Psoas muscle (tissue), 8 donors: ENCODE measurements at places on chromosomes 6 and 20. TPM values are rescaled to one million over a fixed set of nuclear protein-coding genes. Genes with fewer than 3 reads are reported as not detected.

GRCh38 chr6:118775381-118775780 is 118.6 kb upstream of the ASF1A start:
- H3K27ac ChIP-seq, result no peak overlapping the region
- no peaks in the 10 kb centered on the region for H3K36me3 ChIP-seq
- no peak for DNase-seq
- no peaks in the 10 kb centered on the region for H3K27me3 ChIP-seq
- H3K4me1 ChIP-seq, result peaks cover 13% of the 10 kb centered on the region

GRCh38 chr6:17928514-17929430 is 58.7 kb downstream of the KIF13A start:
- peak overlapping the region; percentile 76 for H3K27ac ChIP-seq
- no peaks in the 10 kb centered on the region for H3K36me3 ChIP-seq
- peaks cover 86% of the 10 kb centered on the region for H3K4me1 ChIP-seq
- DNase-seq, result no peak

GRCh38 chr20:45317826-45318225 is 9.7 kb upstream of the MATN4 start:
- H3K27me3 ChIP-seq, result no peaks in the 10 kb centered on the region
- no peak for DNase-seq
- H3K4me1 ChIP-seq, result no peaks in the 10 kb centered on the region
- no peak overlapping the region for H3K4me3 ChIP-seq
- no peak overlapping the region for H3K27ac ChIP-seq

GRCh38 chr6:30019819-30020218 is 41.2 kb upstream of the POLR1H start:
- no peak overlapping the region for H3K4me3 ChIP-seq
- H3K4me1 ChIP-seq, result no peaks in the 10 kb centered on the region
- no peaks in the 10 kb centered on the region for H3K36me3 ChIP-seq
- no peak overlapping the region for H3K27ac ChIP-seq
- H3K27me3 ChIP-seq, result no peaks in the 10 kb centered on the region

DNA sequence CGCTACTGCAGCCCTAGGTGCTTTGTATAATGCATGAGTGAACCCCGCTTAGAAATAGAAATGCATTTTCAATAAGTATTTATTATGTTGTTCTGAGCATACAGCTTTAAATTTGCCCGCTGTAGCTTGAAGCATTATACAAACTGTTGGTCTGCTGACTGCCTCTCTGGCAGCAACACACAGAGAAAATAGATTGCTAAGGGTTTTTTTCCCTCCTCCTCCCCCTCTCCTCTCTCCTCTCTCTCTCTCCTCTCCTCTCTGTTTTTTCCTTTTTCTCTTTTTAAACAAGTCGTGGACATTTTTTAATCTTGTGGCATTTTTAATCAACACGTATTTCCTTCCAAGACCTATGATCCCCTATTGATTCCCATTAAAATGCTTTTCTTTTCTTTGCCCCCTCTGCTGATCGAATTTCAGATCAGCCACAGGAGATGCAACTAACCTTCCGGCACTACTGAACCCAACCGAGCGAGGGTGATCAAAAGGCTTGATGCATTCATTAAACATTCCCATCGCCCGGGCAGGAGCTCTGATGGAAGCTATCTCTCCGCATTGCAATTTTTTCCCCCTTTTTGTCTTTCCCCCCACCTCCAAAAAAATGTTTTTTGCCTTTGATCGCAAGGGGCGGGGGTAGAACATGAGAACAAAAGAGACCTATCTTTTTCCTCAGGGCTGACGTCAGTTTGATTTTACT is 90.7 kb upstream of the ARID1B start:
- no peaks in the 10 kb centered on the region for H3K27me3 ChIP-seq
- DNase-seq, result no peak
- peak overlapping the region; percentile 73 for H3K4me3 ChIP-seq
- H3K4me1 ChIP-seq, result peaks cover 11% of the 10 kb centered on the region

GRCh38 chr20:35001596-35002362 is 46.1 kb downstream of the MYH7B start:
- no peak overlapping the region for H3K4me3 ChIP-seq
- peaks cover 2% of the 10 kb centered on the region for H3K36me3 ChIP-seq
- peak; percentile 49 for DNase-seq
- H3K27me3 ChIP-seq, result no peaks in the 10 kb centered on the region
- H3K27ac ChIP-seq, result no peak overlapping the region
- no peaks in the 10 kb centered on the region for H3K4me1 ChIP-seq

DNA sequence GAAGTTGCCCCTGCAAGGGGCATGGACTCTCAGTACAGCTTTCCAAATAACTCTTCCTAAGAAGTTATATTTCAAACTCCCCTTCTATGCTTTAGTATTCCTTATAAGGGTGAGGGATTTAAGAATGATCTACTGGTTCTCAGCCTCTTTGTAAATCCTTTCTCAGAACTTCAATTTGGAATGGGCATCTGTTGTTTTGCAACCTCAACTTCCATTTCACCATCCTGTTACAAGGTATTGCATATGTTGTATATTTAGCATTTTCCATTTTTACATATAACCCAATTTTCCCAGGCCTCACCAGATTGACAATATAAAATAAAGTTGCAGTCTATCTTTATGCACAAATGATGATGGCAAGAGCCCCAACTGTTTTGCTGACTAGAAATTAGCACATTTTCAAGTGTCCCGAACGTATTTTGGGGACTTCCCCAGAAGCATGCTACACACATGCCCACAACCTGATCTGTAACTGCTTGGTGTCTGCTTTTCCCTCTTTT is 154.9 kb upstream of the CARMIL1 start:
- DNase-seq, result no peak
- no peak overlapping the region for H3K4me3 ChIP-seq
- H3K36me3 ChIP-seq, result no peaks in the 10 kb centered on the region
- H3K27ac ChIP-seq, result no peak overlapping the region

DNA sequence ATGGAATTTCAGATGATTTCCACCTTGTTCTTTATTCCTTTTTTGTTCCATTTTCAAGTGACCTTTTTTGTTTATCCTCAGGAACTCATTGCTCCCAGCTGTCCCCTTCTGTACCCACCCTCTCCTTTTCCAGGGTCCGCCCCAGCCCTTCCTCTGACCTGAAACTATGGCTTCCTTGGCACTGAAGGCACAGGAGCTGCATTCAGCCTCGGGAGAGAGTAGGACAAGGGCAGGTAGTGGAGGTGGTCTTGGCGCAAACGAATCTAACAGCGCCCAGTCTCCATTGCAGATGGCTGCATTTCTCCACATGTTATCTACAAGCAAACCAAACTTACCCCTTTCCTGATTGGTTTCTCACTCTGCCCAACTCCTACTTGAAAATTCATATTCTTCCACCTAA is 8.8 kb upstream of the ULBP2 start:
- H3K36me3 ChIP-seq, result no peaks in the 10 kb centered on the region
- H3K27me3 ChIP-seq, result peaks cover 14% of the 10 kb centered on the region
- no peak overlapping the region for H3K4me3 ChIP-seq
- no peak for DNase-seq

- no peaks in the 10 kb centered on the region for H3K27me3 ChIP-seq
- H3K27ac ChIP-seq, result no peak overlapping the region
- no peaks in the 10 kb centered on the region for H3K4me1 ChIP-seq
- no peaks in the 10 kb centered on the region for H3K36me3 ChIP-seq
These were observed 354.0 kb upstream of the RGS17 start for GRCh38 chr6:153485072-153485471.

DNA sequence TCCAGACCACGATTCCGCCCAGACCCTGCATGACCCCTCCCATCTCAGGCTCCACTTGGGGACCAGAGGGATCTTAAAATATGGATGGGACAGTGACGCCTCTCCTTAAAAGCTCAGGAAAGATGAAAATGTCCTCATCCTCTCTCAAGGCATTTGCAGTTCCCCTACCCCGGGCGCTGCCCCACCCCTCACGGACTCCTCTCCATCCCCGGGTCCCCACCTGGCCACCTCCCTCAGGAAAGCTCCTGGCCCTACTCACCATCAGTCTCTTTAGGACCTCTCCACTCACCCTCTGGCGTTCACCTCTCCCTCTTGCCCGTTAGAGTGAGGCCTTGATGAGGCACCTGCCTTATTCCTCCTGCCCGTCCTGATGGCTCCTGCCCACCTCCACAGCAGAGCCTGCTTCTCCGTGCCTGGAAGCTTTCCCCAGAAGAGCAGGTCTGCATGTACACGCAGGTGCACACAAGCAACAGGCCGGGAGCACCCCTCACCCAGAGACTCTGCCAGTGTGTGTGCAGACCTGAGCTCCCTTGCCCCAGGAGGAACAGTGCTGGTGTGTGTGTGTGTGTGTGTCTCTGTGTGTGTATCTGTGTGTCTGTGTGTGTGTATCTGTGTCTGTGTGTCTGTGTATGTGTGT is 105.6 kb upstream of the NXT1 start:
- H3K36me3 ChIP-seq, result no peaks in the 10 kb centered on the region
- no peak overlapping the region for H3K27ac ChIP-seq
- H3K27me3 ChIP-seq, result no peaks in the 10 kb centered on the region
- DNase-seq, result no peak
- no peak overlapping the region for H3K4me3 ChIP-seq

DNA sequence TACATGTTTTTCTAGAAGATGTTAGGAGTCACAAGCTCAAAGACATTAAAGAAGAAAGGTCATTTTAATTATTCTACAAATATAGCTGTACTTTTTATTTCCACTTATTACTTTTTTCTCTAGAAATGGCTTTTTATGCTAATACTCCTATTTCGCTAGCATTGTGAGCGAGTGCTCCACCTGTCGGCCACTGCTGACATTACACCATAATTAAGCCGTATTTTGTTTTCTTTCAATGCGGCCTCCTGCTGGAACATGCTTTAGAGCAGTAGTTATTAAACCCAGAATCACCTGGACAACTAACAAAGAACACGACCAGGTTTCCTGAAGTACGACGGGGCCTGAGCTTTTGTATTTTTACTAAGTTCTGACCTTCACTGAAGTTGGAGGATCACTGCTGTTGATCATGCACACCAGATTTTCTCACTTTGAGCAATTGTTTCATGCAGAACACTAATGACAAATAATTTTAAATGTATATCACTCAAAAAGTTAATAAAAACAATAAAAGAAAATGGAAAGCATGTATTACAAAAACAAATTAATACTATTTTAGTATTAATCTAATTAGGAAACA is 74.1 kb upstream of the PAK5 start:
- no peaks in the 10 kb centered on the region for H3K27me3 ChIP-seq
- H3K36me3 ChIP-seq, result no peaks in the 10 kb centered on the region
- DNase-seq, result no peak
- no peaks in the 10 kb centered on the region for H3K4me1 ChIP-seq

DNA sequence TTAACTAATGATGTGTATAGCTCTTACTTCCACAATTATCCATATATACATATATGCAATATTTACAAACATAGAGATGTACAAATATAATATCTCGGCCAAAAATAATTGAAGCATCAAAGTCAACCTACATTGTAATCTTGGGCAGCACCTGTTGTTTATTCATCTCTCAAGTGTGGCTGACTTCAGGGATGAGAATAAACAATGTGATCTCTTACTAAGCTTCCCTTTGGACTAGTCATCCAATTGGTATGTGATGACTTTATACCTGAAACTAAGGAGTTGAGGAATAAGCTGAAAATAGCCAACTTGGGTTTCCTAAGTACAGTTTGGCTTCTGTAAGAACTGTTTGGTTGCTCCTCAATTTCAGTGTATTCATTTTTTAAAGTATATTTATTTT is 256.6 kb downstream of the KHDC1L start:
- no peak overlapping the region for H3K4me3 ChIP-seq
- peak overlapping the region; percentile 79 for H3K27ac ChIP-seq
- no peaks in the 10 kb centered on the region for H3K36me3 ChIP-seq
- H3K27me3 ChIP-seq, result no peaks in the 10 kb centered on the region
- peaks cover 12% of the 10 kb centered on the region for H3K4me1 ChIP-seq

DNA sequence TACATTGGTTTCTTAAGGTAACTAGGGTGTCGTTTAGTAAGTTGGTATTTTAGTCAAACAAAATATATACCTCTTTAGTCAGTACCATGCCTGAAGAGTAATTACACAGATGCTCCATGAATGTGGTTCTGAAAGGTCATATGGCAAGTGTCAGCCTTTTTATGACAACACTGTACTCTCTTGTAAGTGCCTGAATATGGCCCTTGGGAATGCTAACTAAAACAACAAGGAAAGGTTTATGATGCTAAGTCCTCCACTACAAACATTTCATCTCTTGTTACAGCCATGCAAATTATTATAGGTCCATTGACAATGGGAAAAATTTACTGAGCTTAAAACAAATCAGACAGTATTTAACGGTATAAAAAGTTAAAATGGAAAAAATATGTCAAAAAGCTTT is 39.0 kb upstream of the SUPT3H start:
- peaks cover 9% of the 10 kb centered on the region for H3K27me3 ChIP-seq
- H3K36me3 ChIP-seq, result no peaks in the 10 kb centered on the region
- peaks cover 12% of the 10 kb centered on the region for H3K4me1 ChIP-seq
- no peak for DNase-seq

GRCh38 chr20:43432498-43432897 is 25.2 kb upstream of the SRSF6 start:
- H3K36me3 ChIP-seq, result no peaks in the 10 kb centered on the region
- H3K4me3 ChIP-seq, result no peak overlapping the region
- H3K27me3 ChIP-seq, result peaks cover 11% of the 10 kb centered on the region
- H3K27ac ChIP-seq, result no peak overlapping the region
- no peak for DNase-seq
- no peaks in the 10 kb centered on the region for H3K4me1 ChIP-seq

- peaks cover 77% of the 10 kb centered on the region for H3K27me3 ChIP-seq
- H3K36me3 ChIP-seq, result no peaks in the 10 kb centered on the region
- peaks cover 8% of the 10 kb centered on the region for H3K4me1 ChIP-seq
- H3K4me3 ChIP-seq, result no peak overlapping the region
- no peak for DNase-seq
These were observed 3.7 kb upstream of the CARMIL1 start for GRCh38 chr6:25275436-25275835.

DNA sequence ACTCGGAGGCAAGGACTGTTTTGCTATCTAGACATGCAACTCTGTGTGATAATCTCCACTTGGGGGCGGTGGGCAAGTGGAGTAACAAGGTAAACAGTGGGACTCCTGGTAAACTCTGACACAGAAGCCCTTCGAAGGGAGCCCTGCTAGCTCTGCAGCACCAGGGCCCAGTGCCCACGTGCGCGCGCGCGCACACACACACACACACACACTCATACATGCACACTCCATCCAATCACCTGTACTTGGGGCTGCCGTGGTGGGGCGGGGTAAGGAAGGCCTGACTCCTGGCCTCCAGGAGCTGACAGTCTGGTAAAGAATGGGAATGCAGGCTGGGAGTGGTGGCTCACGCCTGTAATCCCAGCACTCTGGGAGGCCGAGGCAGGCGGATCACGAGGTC is 36.4 kb downstream of the TAF4 start:
- DNase-seq, result no peak
- no peak overlapping the region for H3K27ac ChIP-seq
- H3K27me3 ChIP-seq, result no peaks in the 10 kb centered on the region
- peaks cover 48% of the 10 kb centered on the region for H3K4me1 ChIP-seq

DNA sequence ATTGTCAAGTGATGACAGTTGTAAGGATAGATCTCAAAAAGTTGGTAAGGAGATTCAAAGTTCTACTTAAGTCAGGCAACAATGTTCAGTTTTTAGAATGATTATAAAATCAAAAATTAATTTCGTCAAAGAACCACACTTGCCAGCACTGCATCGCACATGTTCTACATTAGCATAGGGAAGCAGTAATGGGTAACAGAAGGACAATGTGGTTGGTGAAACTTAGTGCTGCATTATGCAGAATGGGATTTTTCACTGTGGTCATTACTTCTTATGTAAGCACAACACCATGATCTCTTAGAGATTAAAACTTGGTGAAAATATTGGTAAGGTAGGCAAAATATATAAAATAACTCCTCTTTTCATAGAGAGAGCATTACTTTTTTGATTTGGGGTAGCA is 173.7 kb upstream of the THEMIS start:
- H3K27me3 ChIP-seq, result no peaks in the 10 kb centered on the region
- H3K4me1 ChIP-seq, result no peaks in the 10 kb centered on the region
- no peaks in the 10 kb centered on the region for H3K36me3 ChIP-seq
- DNase-seq, result no peak
- no peak overlapping the region for H3K27ac ChIP-seq
- no peak overlapping the region for H3K4me3 ChIP-seq

IMPG1 gene
- total RNA-seq, result not detected

SLC32A1 gene
- not detected for total RNA-seq

NFKBIL1 gene
- total RNA-seq, result 16.3 TPM

TAB2 gene
- total RNA-seq, result 70.9 TPM

PPP1R16B gene
- total RNA-seq, result 5.2 TPM
